ENCODE measurements at places on chromosomes 1 and 21. TPM values are rescaled to one million over a fixed set of nuclear protein-coding genes. Genes with fewer than 3 reads are reported as not detected.

The PTPRC gene
- total RNA-seq, result 5.4 TPM

The SAMD11 gene
- total RNA-seq, result 4.9 TPM

The GJA9 gene
- total RNA-seq, result not detected

The PIK3C2B gene
- 14.8 TPM for total RNA-seq

DNA sequence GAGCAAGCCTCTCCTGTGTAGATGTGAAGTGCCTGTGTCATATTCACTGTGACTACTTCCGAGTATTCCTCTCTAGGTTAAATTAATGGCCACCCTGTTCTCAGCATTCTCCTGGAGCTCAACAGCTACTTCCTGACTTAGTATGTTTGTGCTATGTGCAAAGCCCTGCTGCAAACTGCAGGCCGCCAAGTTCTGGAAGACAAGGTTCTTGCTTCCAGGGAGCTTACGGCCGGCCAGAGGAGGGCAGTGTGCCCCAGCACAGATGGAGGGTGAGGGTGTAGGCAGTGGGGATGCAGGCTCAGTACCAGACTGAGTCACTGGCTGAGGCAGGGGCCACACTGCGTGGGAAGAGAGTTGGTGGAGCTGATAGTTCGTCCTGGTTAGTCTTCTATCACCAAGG, 43.2 kb downstream of the ELK4 start:
- DNase-seq, result peak; percentile 44

DNA sequence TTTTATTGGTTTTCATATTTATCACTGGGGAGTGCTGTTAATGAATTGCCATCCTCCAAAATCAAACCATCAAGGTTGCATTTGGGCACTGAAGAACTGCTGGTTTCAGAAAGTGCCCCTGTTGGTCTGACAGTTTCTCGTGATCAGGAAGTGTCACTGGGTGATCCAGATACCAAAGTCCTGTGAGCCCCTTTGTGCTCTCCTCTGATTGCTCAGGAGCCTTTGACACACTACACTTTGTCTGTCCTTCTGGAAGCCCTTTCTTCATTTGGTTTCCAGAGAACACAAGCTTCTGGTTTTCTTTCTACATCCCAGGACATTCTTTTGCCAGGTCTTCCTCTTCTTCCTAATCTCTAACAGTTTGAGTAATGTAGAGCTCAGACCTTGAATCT, 165.8 kb upstream of the PROX1 start:
- no peak for DNase-seq

DNA sequence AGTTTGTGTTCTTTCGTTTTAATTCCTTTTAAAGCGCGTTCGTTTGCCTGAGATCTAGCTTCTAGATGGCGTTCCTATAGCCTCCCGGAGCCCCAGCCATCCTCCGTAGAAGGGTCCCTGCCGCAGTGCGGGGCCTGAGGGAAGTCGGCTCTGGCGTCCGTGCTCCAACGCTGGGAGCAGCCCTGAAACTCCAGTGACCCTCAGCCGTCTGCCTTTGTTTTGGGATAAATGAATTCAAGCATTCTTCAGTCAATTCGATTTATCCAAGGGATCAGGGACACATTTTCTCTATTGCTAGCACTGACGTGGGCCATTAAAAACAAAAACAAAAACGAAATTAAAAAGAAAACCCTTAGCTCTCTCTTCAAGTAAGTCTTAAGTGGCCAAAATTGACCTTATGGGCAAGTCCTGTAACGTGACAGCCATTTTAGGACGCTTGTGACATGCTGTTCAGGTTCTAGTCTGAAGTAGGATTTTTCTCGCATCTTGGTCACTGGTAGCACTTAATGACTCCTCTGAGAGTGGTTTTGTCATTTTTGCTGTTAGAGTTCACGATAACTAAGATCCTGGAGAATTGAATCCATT, 742 bp upstream of the HSPA13 start:
- DNase-seq, result no peak

DNA sequence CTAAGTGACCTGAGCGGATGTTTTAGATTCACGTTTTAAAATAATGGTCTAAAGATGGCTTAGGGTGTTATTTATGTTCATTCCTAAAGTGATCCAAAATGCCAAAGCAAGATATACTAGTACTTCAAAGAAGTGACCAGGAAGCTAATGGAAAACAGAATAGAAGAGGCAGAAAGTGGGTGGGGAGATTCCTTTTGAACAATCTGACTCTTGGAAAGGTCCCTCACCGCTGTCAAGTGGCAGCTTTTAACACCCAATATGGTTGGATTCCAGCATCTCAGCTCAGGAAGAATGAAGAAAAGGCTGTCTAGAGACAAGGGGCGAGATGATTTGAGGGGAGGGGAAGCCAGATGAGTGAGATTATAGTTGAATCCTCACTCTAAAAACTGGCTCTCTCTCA, 90.3 kb downstream of the SCMH1 start:
- no peak for DNase-seq

DNA sequence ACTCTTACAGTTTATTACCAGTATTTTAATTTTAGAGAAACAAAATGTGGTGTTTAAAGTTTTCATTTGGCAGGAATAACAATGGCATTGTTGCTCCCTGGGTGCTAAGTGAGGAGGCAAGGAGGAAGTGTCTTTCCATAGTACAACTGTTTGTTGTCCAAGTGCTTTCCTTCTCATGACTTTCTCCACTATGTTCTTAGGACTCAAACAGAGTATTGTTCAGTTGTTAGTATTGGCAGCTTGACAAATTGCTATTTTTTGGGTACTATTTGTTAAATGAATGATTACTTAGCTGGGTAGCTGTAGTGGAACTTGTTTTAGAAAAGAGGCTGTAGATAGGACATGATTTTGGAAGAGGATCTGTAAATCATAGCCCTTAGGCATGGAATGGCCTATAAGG, 7.5 kb downstream of the OTUD3 start:
- no peak for DNase-seq

Measured in left lobe of liver (tissue), 2 donors.